RWPE1 (cell line): ENCODE measurements at places on chromosomes 13 and 19.

- DNase-seq: no peak
Observed at GRCh38 chr13:34847766-34848165, 94.3 kb upstream of the NBEA start.

DNA sequence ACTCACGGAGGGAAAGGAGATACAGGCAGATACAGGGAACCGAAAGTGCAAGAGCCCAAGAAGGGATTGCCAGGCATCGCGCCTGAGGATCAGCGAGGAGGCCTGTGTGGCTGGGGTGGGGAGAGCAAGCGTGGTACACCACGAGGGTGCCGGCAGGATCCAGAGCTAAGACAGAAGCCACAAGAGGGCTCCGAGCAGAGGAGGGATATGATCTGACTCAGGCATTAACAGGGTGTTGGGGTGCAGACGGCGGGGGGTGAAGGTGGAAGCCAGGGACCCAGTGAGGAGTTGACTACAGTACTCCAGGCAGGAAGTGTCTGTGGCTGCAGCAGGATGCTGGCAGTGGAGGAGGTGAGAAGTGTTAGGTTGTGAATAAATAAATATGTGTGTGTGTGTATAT lies 5.4 kb upstream of the PPP1R37 start:
- no peak for DNase-seq

DNA sequence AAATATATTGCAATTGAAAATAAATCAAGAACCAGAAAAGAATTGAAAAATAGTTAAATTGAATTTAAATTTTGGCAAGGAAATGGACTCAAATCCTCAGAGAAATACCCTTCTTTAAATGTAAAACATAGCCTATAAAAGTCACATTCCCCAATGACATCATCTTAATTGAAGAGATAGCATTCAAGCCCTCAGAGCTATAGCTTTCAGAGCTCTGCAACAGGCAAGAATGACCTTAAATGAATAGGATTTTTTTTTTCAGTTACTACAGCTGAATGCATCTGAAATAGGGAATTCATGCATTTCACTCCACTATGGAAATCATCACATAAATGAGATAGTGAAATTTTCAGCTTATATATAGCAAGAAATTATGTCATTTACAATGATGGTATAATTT lies 1049.0 kb downstream of the OLFM4 start:
- no peak for DNase-seq

- DNase-seq: no peak
Observed at GRCh38 chr19:40356681-40357595, 8.4 kb downstream of the PLD3 start.

DNA sequence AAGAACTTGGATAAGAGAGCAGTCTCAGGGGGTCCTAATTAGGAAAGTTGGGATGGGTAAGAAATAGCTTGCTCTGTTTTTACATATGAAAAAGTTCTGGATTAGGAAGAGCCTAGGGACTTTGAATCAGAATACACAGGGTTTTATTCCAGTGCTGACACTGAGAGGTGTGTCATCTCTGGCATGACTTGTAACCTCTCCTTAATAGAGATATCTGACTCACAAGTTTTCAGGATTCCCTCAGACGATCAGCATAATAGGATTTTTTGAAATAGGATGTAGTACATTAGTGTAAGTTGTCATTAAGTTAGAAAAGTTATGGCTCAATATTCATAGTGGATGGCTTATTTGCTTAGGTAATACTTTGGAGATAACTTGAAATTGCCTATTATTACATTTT lies 555.2 kb upstream of the MIR17HG start:
- peak; percentile 14 for DNase-seq

GRCh38 chr13:109737606-109738005 lies 48.8 kb downstream of the IRS2 start:
- peak; percentile 11 for DNase-seq

DNA sequence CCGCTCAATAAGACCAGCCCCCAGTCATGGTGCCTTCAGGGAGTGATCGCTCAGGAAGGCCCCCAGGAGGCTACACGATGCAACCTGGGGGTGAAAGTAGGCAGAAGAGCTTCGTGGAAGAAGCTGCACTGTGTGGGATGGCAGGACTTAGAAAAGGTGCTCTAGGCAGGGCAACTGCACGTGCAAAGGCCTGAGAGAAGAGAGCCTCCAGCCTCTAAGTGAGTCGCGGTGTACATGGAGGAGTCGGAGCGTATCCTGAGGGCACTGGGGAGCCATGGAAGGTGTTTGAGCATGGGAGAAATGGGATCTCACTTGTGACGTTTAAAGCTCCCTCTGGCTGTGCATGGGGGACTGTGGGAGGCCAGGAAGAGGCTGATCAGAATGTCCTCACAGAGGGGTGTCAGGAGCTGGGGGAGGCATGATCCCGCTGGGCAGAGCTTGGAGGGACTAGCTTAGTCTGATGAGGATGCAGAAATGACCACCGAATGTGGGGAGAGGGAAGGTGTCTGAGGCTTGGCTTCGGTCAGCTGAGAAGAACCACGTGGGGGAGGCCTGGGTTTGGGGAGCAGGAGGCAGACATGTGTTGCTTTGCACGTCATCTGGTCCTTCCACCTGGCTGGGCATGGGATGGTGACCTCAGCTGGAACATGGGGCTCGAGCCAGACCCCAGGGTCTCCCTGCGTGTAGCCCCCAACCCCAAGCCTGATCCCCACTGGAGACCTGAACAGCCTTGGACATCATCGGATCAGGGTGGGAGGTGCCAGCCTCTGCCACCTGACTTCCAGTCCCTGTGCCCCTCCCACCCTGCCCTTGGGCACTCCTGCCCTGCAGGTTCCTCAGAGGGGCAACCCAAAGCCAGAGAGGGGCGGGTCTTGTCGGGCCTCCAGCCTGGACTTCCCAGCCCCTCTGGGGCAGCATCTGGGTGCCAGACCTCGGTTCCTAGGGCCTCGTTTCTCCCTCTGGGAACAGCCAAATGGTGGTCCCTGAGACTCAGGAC lies 1.1 kb downstream of the APC2 start:
- no peak for DNase-seq

GRCh38 chr19:57106722-57107235 lies 13.0 kb upstream of the USP29 start:
- no peak for DNase-seq

GRCh38 chr13:79307433-79307861 lies 98.6 kb downstream of the RBM26 start:
- DNase-seq: no peak

DNA sequence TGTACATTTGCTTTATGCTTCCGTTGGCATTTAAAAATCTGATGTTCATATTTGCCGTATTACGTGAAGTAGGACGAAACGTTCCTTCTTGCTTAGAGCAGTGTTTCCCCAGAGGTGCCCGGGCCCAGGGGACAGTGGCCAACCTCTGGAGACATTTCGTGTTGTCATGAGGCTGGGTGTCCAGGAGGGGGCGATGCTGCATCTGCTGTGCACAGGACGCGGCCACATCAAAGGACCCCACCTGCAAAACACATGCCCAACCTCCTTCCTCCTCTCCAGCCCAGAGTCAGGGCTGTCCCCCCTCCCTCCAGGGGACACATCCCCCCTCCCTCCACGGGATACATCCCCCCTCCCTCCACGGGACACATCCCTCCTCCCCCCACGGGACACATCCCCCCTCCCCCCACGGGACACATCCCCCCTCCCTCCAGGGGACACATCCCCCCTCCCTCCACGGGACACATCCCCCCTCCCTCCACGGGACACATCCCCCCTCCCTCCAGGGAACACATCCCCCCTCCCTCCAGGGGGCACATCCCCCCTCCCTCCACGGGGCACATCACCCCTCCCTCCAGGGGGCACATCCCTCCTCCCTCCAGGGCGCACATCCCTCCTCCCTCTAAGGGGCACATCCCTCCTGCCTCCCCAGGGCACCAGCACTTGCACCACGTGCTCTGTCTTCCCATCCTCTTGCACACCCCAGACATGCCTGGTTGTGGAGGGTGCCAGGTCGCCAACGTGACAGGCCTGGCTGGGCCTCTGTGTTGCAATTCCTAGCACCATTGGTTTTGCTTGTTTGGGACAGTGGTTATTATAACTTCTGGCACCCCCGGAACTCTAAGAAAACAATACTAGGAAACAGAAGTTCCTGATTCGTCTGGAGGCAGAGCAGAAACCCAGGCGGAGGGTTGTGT lies 46.7 kb downstream of the GAS6 start:
- peak; percentile 69 for DNase-seq

GRCh38 chr13:67238277-67238859 lies 8.2 kb upstream of the PCDH9 start:
- peak; percentile 5 for DNase-seq

DNA sequence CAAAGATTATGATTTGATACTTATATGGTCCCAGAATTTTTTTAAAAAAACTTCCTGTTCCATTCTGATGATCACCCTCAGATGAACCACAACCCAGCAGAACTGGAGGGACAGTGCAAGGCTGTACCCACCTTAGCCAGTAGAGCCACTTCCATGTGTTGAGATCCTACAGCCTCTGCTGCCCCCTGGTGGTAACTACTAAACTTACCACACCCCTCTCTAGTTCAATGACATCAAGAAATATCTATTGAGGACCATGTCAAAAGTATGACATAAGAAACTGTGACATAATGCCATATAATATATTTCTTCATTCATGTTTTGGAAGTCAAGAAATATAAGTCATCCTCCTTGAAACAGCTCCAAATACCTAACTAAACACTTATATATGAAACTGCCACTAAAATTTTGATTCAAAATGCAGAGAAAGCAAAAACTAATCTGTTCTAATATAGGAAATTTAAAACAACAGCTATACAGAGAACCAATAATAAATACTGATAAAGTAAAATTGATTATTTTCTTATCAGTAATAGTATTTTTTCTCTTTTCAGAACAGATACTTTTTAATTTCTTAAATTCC lies 412.6 kb downstream of the KCTD12 start:
- DNase-seq: peak; percentile 54

GRCh38 chr19:6185093-6185834 lies 49.8 kb downstream of the ACSBG2 start:
- DNase-seq: no peak

DNA sequence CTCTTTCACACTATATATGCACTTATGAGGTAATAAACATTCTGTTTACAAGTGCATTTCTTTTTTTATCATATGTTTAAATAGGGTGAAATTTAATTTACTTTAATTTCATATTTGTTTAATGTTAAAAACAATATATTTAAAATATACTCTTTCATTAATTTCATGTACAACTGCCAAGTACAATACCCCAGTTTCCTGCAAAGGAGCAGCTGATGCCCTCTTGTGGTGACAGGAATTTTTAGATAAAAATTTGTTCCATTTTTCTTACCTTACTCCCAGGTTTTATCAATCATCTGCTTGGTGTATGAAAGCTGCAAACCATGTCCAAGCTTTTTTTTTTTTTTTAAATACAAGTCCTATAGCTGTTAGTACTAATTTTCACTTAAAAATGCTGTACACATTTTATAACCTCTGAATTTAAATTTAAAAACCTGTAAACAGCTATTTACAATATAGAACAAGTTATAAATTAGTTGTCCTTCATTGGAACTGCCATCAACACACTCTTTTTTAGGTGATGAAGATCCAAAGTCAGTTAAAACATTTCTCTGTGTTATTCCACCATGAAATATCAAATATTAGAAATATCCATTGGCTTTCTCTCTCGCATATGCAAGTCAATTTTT lies 4.9 kb downstream of the PCDH20 start:
- DNase-seq: peak; percentile 11

DNA sequence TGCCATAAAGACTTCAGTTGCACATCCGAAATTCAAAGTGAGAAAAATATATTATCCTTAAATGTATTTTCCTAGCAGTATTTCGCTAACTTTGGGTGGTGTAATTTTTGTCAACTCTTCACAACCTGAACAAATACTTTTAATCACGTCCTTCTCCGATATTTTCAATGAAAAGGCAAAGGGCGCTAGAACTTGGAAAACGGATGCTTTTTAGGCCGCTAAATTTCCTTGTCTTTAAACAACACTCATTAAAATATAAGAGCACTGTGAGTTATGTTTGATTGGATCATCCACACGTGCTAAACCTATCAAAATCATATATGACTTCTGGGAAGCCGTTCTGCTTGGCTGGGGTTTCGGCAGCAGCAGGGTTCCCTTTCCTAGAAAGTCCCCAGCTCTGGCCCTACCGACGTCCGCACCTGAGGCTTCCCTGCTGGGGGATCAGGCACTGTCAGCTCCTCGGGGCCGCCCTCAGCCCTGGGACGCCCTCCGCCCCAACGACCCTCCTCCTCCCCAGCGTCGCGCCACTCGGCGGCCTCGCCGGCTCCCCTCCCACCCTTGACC lies 462 bp upstream of the MPHOSPH8 start:
- DNase-seq: no peak

- no peak for DNase-seq
Observed at GRCh38 chr19:30685426-30686000, 313.3 kb downstream of the ZNF536 start.

GRCh38 chr19:23304238-23304637 lies 54.0 kb upstream of the ZNF724 start:
- DNase-seq: no peak

GRCh38 chr13:48797761-48798160 lies 144.0 kb downstream of the CYSLTR2 start:
- DNase-seq: no peak

DNA sequence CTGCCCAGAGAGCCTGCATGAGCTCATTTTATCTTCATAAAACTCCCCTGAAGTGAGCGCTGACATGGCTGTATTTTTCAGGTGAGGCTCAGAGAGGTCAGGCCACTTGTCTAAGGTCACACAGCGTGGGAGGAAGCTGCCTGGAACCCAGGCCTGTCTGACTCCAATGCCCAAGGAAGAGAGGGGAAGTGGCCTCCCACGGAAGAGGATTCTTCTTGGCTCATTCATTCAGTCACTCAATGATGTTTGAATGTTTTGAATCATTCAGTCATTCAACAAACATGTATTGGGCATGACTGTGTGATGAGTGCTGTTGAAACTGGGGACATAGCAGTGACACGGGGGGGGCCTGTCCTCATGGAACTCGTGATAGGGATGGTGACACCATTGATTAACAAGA lies 12.0 kb downstream of the ACTL9 start:
- no peak for DNase-seq

- DNase-seq: no peak
Observed at GRCh38 chr13:59641261-59641660, 522.5 kb downstream of the DIAPH3 start.
